ENCODE measurements at places on chromosomes 4 and X.

DNA sequence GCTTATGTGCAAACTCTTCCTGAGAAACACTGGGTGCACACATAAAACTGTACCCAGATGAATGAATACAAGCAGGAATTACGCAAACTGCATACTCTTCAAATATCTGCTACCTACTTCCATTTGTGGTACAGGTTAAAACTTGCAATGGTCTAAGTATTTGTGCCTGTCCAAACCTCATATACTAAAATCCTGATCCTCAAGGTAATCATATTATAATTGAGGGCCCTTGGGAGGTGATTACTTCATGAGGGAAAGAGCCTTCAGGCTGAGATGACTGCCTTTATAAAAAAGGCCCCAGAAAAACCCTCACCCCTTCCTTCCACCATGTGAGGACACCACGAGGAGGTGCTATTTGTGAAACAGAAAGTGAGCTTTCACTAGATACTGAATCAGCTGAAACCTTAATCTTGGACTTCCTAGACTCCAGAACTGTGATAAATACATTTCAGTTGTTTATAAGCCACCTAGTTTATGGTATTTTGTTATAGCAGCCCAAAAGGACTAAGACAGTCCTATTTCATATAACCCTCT, 1977.2 kb downstream of the PCDH7 start:
- no peak for DNase-seq

DNA sequence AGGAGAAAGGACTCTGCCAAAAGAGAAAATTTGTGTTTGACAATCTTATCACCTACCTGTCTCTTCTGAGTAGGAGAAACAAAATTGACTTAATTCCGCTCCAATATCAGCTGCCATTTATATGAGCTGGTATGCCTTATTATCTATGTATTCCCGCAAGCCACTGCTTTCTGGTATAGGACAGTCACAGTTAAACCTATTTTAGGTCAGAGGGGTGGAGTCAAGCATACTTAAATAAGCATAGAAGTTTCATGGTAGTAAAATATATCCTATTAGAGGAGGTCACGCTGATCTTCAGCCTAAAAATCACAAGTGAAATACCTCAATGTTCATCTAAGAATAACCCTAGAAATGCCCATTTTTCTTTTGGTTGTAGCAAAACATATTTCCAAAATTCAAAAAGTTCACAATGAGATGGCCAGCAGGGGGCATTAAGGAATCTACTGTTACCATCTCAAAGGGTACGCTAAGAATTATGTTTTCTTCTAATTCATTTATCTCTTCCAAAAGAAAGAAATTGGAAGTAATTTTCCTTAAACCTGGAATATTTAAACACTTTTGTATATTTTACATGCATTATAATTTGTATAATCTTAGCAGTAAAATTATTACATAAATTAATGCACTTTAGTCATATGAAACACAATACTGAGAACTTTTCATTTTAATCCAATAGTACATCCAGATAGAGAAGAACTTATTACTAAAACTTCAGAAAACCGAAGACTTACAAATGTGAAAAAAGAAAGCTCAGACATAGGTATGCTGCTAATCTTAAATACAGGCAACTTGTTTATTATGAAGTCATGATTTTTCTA, 10.5 kb downstream of the PPAT start:
- no peak for DNase-seq

GRCh38 chrX:68808686-68809357, 20.0 kb upstream of the EFNB1 start:
- no peak for DNase-seq

- DNase-seq: no peak
Observed at GRCh38 chr4:2634014-2634413, 97.6 kb downstream of the FAM193A start.

DNA sequence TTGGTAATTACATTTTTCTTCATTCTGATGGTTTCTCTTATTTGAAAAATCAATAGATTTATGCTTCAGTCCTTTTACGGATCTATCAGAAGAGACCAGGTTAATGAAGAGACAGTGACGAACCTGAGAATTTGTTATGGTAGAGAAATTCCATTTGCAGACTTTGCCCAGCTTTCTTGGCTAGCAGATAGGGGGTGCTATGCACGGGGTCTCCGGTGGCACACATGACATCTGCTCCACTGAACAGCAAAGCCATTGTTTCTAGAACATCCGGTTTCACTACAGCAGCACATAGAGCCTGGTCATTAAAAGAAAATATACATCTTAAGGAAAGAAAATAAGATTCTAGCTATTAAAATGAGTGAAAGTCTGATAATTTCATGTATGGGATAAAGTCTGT, 85.1 kb downstream of the ARAP2 start:
- no peak for DNase-seq

GRCh38 chrX:77453190-77453589, 6.0 kb downstream of the FGF16 start:
- DNase-seq: no peak

DNA sequence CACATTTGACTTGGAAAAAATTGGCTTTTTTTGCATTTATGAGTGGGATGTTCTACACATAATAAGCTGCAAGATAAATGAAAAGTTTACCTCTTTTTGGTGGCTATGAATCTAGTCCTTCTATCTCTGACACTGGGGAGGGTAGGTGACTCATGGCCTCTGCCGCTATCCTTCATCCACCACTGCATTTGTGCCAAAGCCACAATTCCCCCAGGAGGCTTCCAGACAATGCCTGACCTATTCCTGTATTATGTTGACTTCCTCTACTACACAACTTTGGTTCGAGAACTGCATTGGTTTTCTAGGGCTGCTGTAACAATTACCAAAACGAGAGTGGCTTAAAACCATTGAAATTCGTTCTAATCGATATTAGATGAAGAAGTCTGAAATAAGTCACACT, 245.6 kb downstream of the TRAM1L1 start:
- no peak for DNase-seq

DNA sequence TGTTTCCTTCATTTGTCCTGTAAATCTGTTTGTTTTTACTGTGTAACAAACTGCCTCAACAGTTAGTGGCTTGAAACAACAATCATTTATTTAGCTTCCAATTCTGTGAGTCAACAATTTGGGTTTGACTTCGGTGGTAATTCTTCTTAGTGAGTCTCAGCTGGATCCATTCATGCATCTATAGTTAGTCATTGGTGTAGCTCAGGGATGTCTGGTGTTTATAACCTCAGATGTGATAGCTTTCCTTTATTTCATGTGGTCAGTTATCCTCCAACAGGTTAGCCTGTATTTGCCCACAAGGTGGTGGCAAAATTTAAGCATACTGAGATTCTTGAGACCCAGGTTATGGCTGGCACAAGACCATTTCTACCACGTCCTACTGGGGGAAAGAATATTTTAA, 1267.2 kb downstream of the RAPGEF2 start:
- DNase-seq: no peak

- no peak for DNase-seq
Observed at GRCh38 chrX:40462795-40463194, 118.0 kb upstream of the ATP6AP2 start.
